ENCODE measurements at places on chromosomes 2 and 18. TPM values are rescaled to one million over a fixed set of nuclear protein-coding genes. Genes with fewer than 3 reads are reported as not detected.
A peak's percentile ranks its signal among the peaks of the same experiment; 100 is the strongest.

Gene GPR155
- 3.6 TPM for total RNA-seq

Gene ZNF519
- 3.6 TPM for total RNA-seq

Gene GAL3ST2
- not detected for total RNA-seq

Gene DSG1
- total RNA-seq, result 0.63 TPM

Gene TMEFF2
- total RNA-seq, result not detected

Gene TRAF3IP1
- total RNA-seq, result 15.9 TPM

Gene GCG
- not detected for total RNA-seq

Gene CNGA3
- total RNA-seq, result not detected

Gene ATP8B1
- 8.0 TPM for total RNA-seq

Gene FAM117B
- total RNA-seq, result 4.2 TPM

GRCh38 chr2:100964681-100965169 lies 37.4 kb upstream of the RPL31 start:
- no peak for DNase-seq

DNA sequence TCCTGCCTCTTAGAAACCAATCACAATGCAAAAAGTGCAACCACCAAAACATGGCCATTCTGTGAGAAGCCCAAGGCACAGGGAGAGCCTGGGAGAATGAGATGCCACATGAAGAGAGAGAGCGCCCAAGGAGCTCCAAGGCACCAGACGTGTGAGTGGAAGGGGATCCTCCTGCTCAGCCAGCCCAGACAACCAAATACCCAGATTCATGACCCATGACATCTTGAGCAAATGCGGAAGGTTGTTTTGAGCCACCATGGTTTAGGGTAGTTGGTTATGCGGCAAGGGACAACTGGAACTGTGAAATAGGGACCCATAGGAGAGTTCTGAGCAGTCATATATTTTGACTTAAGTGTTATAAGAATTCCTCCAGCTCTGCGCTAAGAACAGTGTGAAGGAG lies 7.0 kb downstream of the AFF3 start:
- DNase-seq, result no peak

- DNase-seq, result no peak
Measured at GRCh38 chr18:56165601-56166355, 472.6 kb downstream of the TXNL1 start.

- no peak for DNase-seq
Measured at GRCh38 chr2:189685540-189686229, 11.2 kb downstream of the ANKAR start.

- no peak for DNase-seq
Measured at GRCh38 chr2:46136953-46137352, 160.3 kb upstream of the EPAS1 start.

DNA sequence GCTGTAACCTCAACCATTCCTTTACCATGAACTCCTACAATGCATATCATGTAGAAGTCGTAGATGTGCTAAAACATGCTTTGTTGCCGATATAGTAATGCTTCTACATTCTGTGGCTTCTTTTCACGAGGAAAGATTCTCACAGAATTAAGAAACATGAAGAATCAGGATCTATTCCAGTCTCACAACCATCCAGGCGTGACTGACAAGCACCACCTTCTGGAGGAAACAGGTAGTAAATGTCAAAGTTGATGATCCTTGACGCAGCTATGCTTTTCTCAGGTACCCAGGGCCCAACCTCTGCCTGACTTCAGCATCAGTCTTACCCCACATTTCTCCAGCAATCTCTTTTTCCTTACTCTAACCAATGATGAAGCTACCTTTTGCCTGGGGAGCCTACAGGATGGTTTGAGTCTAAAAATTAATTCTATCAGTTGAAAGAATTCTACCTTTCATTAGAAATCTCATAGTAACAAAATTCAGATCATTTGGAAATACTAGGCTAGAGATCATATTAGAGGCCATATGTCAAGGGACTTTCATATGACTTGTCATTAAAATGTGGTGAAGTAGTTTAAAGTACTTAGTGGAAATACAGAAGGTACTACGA lies 123.3 kb upstream of the RND3 start:
- no peak for DNase-seq

- DNase-seq, result no peak
Measured at GRCh38 chr2:161416708-161417437, 776 bp downstream of the TBR1 start.

DNA sequence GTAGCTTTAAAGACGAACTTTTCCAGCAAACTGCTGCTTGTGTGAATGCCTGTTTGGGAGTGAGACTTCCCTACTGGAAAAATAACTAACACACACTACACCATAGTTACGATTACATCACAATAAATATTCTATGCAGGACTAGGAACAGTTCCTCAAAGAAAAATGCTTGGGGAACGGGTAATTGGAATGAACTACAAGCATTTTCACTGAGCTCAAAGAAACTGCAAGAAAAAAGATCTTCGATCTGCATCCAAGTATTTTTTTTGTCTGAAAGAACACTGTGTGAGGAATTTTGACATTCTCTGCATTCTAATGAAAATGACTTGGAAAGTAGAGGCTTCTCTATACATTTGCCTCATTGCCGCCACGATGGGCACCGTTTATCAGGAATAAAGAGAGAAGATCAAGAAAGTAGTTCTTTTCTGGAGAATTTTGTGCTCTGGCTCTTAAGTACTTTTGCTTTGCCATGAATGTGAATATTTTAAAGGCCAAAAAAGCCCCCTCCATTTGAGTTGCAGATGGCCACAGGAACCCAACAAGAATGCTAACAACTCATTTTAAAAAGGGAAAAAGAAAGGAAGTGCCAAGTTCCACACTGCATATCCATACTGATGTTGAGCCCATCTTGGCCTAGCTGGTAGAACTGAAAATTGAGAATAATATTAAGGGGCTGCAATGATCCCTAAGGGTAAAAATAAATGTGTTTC lies 13.6 kb downstream of the LYPD1 start:
- no peak for DNase-seq

DNA sequence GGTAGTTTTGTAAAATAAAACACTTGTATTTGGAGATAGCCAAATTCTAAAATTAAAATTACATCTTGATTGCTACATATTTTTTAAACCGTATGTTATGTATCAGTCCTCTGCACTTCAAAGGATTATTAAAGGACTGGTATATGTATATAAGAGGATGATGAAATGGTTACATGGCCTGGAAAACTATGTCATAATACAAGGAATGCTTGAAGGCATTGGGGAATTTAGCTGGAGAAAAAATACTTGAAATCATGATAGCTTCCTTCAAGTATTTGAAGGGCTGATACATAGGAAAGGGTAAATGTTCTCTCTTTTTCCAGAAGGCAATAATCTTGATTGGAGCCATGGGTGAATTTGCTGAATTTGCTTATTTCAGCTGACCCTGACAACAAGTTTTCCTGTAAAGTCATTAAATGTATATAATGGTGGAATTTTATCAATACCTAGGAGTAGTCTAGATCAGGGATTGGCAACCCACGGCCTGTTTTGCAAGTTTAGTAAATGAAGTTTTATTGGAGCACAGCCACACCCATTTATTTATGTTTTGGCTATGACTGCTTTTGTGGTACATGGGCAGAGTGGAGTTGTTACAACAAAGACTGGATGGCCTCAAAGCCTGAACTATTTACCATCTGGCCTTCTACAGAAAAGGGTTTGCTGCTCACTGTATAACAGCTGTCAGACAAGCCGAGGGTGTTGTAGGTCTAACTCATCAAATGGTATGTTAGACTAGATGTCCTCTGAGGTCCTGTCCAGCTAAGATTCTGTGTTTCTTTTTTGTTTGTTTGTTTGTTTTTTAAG lies 34.4 kb downstream of the ACYP2 start:
- DNase-seq, result no peak

DNA sequence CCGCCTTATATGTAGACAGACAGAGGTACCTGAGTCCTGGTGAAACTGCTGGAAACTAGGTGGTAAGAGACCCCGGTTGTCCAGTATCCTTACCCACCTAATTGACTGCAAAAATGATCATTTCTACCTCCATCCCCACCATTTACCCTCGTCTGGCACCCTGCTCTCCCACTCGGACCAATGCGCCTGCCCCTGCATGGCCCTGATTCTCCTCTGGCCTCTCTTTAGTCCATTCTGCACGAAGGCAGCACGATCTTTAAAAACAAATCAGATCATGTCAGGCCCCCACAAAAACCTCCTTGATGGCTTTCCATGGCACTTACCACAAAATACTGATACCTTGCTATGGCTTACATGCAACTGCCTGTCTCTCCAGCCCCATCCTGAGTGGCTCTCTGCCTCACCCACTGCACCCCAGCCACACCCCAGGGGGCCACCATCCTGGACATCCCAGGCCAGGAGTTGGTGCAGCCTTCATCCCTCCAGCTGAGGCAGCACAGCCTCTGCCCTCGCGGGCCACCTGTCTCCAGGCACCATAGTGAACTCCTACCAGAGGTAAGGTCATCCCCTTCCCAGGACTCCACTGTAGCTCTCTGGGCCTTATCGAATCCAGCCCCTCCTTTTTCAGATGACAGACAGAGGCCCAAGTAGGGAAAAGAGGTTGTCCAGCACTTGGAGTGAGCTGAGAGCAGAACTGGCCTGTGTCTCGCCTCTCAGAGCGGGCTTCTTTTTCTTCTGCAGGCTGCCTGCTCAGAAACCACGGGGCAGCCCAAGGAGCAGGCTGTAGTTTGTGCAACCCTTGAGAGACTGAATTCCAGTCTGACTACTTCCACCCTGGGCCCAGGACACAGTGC lies 12.3 kb upstream of the CIB4 start:
- peak; percentile 6 for DNase-seq

DNA sequence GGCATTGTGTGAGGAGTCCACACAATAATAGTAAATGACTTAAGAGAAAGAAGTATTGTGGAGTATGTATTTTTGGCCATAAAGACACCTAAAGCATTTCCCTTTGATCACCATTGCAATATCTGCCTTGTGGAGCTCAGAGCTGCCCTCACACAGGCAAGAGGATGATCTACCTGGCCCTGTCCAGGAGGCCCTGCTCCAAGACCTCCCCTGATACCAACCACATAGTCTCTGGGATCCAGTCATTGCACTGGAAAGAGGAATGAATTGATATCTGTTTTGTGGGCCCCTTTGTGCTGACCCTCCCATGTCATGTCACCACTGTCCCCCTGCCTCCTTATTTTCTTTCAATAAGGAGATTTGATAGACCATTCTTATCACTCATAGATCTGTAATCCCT lies 430.6 kb upstream of the TNP1 start:
- DNase-seq, result no peak

DNA sequence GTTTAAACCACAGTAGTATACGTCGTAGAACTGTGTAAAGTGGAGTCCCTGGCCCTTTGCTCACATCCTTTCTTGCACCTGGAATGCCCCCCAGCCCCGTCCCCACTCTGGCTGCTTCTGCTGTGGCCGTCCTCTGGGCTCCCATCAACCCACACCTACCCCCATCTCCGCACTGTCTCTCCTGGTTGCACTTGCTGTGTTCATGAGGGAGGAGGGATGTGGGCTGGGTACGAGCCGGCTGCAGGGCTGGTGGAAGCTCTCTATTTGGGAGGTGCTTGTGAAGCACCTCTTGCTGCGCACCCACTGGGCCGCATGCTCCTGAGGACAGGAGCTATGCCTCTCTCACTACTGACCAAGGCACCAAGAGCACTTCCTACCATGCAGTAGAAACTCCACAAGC lies 5.1 kb downstream of the OR6B3 start:
- DNase-seq, result no peak

- no peak for DNase-seq
Measured at GRCh38 chr2:18435426-18436037, 124.9 kb downstream of the RDH14 start.

- no peak for DNase-seq
Measured at GRCh38 chr2:135662088-135662487, 79.6 kb upstream of the UBXN4 start.

DNA sequence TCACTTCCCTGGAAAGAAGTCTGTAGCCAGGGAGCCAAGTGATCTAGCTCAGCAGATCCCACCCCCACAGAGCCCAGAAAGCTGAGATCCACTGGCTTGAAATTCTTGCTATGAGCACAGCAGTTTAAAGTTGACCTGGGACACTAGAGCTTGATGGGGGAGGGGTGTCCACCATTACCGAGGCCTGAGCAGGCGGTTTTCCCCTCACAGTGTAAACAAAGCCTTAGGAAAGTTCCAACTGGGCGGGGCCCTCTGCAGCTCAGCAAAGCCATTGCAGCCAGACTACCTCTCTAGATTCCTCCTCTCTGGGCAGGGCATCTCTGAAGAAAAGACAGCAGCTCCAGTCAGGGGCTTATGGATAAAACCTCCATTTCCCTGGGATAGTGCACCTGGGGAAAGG lies 887.2 kb upstream of the LRATD1 start:
- no peak for DNase-seq

GRCh38 chr2:135055182-135055786 lies 3.2 kb downstream of the RAB3GAP1 start:
- DNase-seq, result no peak

- DNase-seq, result no peak
Measured at GRCh38 chr2:143934626-143935481, 585.1 kb downstream of the ZEB2 start.

GRCh38 chr2:176729706-176730569 lies 460.7 kb downstream of the MTX2 start:
- no peak for DNase-seq

DNA sequence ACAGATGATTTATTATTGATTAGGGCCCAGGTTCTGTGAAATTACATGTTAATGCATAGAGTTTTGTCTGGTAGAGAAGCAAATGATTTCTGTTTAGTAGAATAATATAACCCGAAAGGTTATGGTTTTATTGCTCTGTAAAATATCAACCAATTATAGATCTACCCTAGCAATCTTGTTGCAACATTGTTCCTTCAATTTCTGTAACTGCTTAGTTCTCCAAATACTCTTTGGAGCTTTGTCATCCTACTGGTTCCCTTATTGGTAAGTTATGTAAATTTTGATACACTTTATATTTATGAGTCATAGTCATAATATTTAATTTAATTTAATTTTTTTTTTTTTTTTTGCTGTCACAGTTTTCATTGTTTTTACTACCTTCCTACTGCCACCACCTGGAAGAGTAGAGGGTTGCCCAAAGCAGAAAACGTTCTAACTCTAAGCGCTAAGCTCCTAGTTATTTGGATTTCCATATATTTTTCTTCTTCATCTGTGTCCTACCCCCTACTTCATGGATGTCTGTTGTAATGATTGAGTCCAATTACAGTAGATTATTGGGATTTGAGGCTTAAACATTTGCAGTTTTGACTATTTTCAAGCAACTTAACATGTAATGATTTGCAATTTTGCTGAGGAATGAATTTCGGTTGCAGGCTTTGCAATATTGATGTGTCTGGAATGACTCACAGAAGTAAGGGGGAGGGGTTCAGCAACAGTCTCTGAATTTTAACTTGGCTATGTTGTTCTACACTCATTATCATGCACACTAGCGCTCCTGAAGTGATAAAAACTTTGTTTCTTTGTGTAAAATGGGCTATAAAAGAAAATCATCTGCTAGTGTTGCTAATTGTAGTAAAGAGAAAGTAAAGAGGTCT lies 51.1 kb downstream of the NABP1 start:
- no peak for DNase-seq

All from omental fat pad (tissue), 4 donors.